ENCODE measurements at places on chromosomes 7 and 10.

DNA sequence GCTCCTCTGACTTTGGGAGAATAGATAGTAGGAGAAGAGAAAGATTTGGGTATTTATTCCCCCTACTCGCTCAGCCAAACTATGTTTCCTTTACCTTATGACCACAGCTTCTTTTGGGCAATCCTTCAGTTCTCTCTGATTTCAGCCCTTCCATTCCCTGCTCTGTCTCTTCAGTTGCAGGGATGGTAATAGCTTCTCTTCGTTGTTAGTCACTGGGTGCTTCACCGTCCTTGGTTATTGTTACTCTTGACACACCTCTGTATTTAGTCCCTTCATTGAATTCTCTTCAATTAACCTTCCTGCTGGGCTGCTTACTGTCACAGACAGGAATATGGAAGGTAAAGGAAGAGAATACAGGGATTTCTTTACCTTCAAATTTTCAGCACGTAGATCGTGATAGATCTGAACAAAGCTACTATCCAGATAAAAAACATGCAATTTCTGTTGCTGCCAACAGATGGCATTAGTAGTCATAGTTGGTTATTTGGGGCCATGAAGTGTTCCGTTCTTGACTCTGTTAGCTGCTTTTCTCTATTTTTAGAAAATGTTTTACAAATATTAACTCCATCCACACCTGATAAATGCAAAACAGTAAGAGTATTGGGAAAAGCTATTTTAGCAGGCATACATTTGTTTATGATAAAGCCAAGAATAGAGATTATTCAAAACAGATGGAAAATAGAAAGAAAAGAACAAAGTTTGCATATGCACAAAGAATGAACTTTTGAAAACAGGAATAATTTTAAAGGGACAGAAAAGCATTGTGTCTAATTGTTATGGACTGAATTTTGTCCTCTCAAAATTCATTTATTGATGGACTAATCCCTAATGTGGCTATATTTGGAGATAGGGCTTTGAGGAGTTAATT, 14.0 kb upstream of the PTTG1IP2 start:
- DNase-seq, result peak; percentile 51

DNA sequence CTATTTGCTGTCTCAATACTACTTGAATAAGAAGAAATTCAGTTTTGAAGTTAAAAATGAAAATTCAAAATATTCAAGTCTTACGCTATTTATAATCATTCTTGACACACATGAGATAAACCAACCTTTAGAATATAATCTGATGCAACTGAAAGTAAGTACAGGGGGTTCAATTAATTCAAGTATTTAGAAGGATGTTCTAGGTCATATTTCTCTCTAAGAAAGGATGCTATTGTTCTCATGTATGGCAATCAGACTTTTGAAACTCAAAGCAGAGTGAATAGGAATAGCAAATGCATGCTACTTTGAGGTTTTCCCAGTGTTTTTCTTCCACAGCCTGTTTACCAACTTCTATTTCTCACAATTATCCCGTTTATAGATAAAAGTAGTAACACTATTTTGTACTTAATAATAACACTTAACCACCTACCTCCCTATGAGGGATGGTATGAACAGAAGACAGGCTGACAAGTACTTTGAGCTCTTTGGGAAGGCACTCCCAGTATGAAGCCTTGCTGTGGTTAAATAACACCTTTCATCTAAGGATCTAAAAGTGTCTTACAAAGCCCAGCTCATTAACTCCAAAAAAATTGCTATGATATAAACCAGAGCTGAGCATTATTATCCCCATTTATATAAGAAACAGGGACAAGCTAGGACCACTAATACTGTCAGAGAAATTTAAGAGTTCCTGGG, 18.0 kb upstream of the SPOCK2 start:
- DNase-seq, result no peak

DNA sequence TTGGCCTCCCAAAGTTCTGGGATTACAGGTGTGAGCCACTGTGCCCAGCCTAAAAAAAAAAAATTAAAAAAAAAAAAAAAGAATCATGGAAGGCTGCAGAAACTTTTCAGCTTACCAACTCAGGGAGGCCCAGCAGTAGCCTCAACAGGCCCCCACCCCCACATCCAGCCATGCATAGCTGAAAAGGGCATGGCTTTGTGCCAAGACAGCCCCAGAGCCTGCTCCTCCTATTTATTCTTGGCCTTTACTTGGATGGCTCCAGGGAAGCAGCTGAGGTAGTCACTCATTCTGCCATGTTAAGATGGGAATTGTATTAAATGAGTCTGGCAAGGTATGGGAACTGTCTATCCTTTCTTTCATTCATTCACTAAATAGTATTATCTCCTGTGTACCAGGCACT, 13.7 kb upstream of the CNNM2 start:
- no peak for DNase-seq

GRCh38 chr10:78045237-78045636, 11.6 kb downstream of the RPS24 start:
- DNase-seq, result no peak

- DNase-seq, result no peak
These were observed 342.2 kb downstream of the GATA3 start for GRCh38 chr10:8396675-8397074.

DNA sequence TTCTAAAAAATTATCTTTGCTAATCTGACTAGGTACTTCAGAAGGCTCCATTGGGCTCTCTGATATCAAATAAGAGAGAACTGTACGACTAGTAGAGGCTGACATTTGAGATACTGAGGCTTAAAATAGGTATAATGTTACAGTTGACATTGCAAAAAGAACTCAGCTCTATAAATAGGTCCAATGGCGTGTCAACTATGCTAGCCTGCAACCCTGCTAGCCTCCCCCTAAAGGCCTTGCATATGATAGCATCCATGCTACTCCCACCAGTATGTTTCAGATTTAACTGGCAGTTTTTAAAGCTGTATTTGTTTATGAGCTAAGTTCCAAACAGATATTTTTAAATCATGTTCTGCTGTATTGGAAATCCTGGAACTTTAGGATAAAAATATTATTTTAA, at the start of gene PPP1R3A:
Gene PPP1R3A (minus strand): TSS at position 64 of the 400 bp plus-strand sequence. CDS start 13 bp downstream, at position 51.
- DNase-seq, result no peak

DNA sequence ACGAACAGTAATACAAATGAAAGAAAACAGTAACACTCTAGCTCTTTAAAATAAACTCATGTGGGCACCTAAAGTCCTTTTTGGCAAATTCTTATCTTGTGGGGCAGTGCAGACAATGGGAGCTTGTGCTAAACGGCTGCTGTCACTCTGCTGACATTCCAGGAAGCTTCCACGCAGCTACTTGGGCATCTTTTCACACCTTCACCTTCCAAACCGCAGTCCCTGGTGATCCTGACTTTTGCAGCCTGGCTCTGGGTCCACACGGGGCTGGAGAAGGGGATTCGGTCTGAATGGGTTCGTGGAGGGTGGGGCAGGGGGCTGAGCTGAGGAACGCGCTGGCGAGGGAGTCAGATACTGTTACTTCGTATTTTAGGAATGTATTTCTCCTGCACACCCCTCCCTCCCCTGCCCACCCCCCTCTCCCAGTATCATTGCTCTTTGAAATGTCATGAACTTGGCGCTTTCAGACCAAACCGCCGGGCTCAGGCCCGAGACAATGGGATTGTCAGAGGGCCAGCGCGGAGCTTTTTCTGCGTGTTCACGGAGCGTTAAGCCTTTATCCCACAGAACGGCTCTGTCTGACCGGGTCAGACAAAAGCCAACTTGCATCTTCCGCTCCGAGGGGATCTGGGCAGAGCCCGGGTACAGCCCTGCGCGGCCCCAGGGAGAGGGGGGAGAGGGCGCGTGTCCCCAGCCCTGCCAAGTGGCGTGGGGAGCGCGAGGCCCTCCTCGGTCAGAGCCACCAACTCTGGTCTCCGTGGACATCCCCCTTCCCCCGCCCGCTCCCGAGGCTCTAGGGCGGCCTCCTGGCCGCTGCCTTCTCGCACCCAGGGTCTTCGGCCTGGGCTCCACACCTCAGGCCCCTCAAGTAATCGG, 76.7 kb upstream of the EN2 start:
- no peak for DNase-seq

GRCh38 chr10:7917736-7918135, 99.4 kb downstream of the TAF3 start:
- DNase-seq, result no peak

- DNase-seq, result no peak
These were observed 68.9 kb upstream of the CCDC71L start for GRCh38 chr7:106729720-106730385.

- DNase-seq, result no peak
These were observed 8.3 kb downstream of the ANKRD7 start for GRCh38 chr7:118232837-118233236.

- no peak for DNase-seq
These were observed 173.3 kb downstream of the PDE1C start for GRCh38 chr7:31896925-31897324.

- DNase-seq, result no peak
These were observed 152.6 kb upstream of the RNF32 start for GRCh38 chr7:156487811-156488533.

DNA sequence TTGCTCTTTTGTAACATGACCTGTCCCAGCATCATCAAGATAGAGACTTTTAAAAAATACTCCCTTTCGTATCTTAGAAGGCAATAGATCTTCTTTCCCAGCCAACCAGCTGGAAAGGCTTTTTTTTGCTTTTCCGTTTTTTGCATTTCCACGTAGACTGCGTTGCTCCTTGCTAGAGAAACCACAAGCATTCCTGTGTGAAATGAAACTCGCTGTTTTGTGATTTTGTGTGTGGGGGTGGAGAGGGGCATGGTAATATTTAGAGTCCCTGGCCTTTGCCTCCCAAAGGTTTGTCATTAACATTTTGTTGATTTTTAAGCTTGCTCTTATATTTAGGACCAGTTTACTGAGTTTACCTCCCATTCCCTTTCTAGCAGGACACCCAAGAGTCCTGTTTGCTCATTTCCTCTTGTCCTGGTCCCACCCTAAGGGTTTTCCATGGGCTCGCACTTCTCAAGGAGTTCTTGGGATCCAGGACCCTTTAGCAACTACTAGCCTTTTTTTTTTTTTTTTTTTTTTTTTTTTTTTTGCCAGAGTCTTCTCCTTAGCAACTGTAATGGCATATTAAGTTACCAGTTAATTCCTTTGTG, 243.6 kb downstream of the BICC1 start:
- DNase-seq, result no peak

DNA sequence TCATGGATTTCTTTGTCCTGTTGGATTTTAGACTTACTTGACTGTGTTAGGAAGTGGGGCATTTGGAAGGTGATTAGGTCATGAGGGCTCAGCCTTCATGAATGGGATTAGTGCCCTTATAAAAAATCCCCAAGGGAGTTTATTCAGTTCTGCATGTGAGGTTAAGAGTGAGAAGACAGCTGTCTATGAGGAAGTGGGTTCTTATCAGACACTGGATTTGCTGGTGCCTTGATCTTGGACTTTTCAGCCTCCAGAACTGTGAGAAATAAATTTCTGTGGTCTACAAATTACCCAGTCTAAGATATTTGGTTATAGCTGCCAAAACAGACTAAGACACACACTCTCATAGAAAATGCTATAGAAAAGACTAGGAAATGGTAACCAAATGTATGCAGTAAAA, 724.7 kb upstream of the FZD8 start:
- no peak for DNase-seq

GRCh38 chr10:102831322-102832071, 5.7 kb downstream of the CYP17A1 start:
- DNase-seq, result no peak

- no peak for DNase-seq
These were observed 41.4 kb downstream of the GSDME start for GRCh38 chr7:24715661-24716479.

- DNase-seq, result no peak
These were observed at the start of gene SUN1 for GRCh38 chr7:832167-832967. Gene SUN1 (plus strand): TSS chr7:832476. CDS start chr7:832525, 49 bp downstream.

DNA sequence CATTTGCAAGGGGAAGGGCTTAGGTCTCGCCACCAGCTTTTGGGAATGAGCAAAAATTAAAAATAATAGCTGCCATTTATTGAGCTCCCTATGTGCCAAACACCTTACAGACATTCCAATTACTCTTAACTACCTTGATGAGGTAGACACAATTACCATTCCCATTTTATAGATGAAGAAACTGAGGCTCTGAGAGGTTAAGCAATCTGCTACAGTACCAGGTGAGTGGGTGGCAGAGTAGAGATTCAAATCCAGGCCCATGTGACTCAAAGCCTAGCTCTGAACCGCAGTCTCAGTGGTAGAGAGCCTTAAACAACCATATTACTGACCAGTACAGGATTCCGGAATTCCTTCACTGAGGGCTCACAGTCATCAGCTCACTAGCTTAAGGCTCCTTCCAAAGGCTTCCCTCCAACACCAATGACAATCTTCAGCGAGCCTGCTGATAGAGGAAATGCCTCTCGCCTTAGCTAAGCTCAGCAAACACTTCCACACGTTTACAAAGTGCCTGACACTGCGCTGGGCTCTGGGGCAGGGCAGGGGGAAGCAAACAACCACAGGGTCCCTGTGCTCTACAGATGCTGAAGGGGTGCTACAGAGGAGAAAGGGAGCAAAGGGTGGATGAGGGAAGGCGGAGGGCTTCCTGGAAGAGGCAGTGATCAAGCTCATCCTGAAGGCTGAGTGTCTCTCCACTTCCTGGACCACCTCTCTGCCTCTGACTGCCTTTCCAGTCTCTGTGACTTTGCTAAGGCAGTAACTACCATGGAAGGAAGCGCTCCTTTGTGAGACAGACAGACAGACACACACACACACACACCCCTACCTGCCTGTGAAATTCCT, 7.4 kb downstream of the LRRC20 start:
- no peak for DNase-seq

DNA sequence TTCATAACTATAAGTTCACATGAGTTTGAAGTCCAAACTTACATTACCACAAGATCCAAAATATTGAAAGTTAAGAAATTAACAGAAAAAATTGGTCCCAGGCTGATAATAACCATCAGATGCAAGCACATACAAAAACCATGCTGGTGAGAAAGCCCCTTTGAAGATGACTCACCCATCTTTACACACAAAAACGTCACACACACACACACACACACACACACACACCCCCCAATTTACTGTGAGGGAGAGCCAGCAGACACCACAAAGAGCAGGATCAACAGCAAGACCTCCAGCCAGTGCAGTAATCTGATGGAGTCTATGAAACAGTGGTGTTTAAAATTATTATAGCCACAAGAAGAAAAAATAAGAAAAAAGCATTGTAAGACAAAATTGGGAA, 50.1 kb upstream of the DRGX start:
- DNase-seq, result no peak

DNA sequence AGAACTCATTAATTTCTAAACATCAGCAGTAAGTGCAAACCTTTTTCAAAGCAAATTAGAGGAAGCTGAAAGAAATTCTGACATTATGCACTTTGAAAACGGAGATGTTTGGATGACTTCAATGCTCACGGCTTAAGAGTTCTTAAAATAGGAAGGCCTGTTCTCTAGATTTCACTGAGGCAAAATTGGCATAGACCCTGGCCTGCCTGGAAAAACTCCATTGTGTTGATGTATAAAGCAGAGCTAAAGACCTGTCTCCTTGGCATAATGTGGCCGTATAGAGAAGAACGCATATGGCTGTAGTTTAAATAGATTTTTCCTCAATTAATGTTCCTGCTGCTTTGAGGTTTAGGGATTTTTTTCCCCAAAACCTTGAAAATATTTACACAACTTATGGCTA, 24.5 kb upstream of the AGMO start:
- no peak for DNase-seq

Measured in NCI-H1092 (cell line).